Uterine smooth muscle cell (primary cell): ENCODE measurements at places on chromosomes 4 and X. TPM values are rescaled to one million over a fixed set of nuclear protein-coding genes. Genes with fewer than 3 reads are reported as not detected.

The RAI2 gene
- 0.66 and 0.87 TPM in 2 replicates for total RNA-seq

The CT45A6 gene
- not detected in 2 replicates for total RNA-seq

The NWD2 gene
- not detected in 2 replicates for total RNA-seq

The KLHL4 gene
- 4.8 and 6.5 TPM in 2 replicates for total RNA-seq

The ASB9 gene
- 0.25 and 0.33 TPM in 2 replicates for total RNA-seq
